ENCODE measurements at places on chromosomes 2 and 18. TPM values are rescaled to one million over a fixed set of nuclear protein-coding genes. Genes with fewer than 3 reads are reported as not detected.
A peak's percentile ranks its signal among the peaks of the same experiment; 100 is the strongest.

- no peak overlapping the region for H3K4me3 ChIP-seq
- H3K36me3 ChIP-seq, result no peaks in the 10 kb centered on the region
- DNase-seq, result no peak
- H3K27me3 ChIP-seq, result no peaks in the 10 kb centered on the region
Observed at GRCh38 chr2:75522543-75523312, 38.0 kb downstream of the EVA1A start.

DNA sequence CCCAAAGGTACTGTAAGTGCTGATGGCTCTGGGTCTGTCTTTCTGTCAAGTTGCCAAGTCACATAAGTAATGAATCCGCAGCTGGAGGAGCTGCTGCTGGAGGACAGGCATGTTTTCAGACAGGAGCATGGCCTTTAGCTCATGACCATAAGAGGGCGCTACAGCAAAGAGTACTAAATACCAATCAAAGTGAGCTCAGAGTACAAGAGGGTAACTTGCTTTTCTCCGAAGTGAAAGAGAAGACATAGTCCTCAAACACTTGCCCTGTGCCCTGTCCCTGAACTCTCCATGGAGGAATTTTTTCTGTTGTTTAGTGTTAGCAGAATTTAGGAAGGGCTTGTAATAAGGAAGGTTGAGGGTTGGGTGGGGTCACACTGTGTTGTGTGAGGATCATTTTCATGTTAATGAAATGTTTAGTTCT is 58.0 kb upstream of the EML6 start:
- peak overlapping the region; percentile 78 for H3K27ac ChIP-seq
- H3K27me3 ChIP-seq, result no peaks in the 10 kb centered on the region
- no peak for DNase-seq
- no peak overlapping the region for H3K4me3 ChIP-seq
- H3K4me1 ChIP-seq, result peaks cover 9% of the 10 kb centered on the region

Gene ACMSD
- total RNA-seq, result not detected

Gene KLHL41
- 2.3 TPM for total RNA-seq

DNA sequence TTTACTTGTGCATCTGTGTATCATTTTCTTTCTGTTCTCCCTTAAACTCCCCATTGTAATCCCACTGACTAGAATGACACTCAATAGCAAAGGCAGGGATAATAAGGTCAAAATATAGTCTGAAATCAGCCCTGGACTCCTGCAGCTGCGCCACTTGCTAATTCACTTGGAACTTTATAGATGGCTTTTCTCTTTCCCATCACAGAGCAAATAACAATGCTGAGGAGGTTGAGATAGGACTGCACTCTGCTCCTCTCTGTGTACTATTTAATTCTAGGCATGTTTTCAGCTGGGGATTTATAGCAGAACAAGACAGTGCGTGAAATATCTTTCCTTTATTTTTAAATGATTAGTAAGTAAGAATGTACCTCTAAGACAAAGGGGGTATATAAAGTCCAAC is 324.2 kb downstream of the LNPK start:
- H3K27ac ChIP-seq, result no peak overlapping the region
- no peaks in the 10 kb centered on the region for H3K4me1 ChIP-seq
- no peaks in the 10 kb centered on the region for H3K27me3 ChIP-seq
- no peak overlapping the region for H3K4me3 ChIP-seq
- DNase-seq, result no peak
- H3K36me3 ChIP-seq, result no peaks in the 10 kb centered on the region

GRCh38 chr2:85972355-85972754 is 83.6 kb upstream of the ST3GAL5 start:
- no peak for DNase-seq
- H3K4me1 ChIP-seq, result no peaks in the 10 kb centered on the region
- H3K4me3 ChIP-seq, result no peak overlapping the region
- H3K27ac ChIP-seq, result no peak overlapping the region
- H3K27me3 ChIP-seq, result no peaks in the 10 kb centered on the region

GRCh38 chr2:121386102-121386501 is 101.1 kb upstream of the TFCP2L1 start:
- no peak overlapping the region for H3K27ac ChIP-seq
- no peak for DNase-seq
- no peaks in the 10 kb centered on the region for H3K4me1 ChIP-seq
- H3K36me3 ChIP-seq, result peaks cover 7% of the 10 kb centered on the region
- H3K4me3 ChIP-seq, result no peak overlapping the region
- no peaks in the 10 kb centered on the region for H3K27me3 ChIP-seq

- no peaks in the 10 kb centered on the region for H3K4me1 ChIP-seq
- H3K27me3 ChIP-seq, result no peaks in the 10 kb centered on the region
- H3K4me3 ChIP-seq, result no peak overlapping the region
- no peak overlapping the region for H3K27ac ChIP-seq
- H3K36me3 ChIP-seq, result no peaks in the 10 kb centered on the region
Observed at GRCh38 chr2:165357758-165358157, 111.7 kb upstream of the CSRNP3 start.

- no peak overlapping the region for H3K27ac ChIP-seq
- no peaks in the 10 kb centered on the region for H3K27me3 ChIP-seq
- no peak overlapping the region for H3K4me3 ChIP-seq
- DNase-seq, result no peak
Observed at GRCh38 chr2:98932164-98932563, 3.9 kb downstream of the CRACDL start.

- H3K27ac ChIP-seq, result no peak overlapping the region
- no peak for DNase-seq
- no peaks in the 10 kb centered on the region for H3K4me1 ChIP-seq
- H3K36me3 ChIP-seq, result no peaks in the 10 kb centered on the region
Observed at GRCh38 chr18:3874125-3874524, 424.2 kb downstream of the TGIF1 start.

GRCh38 chr2:31216734-31217133 is 581 bp downstream of the CAPN14 start:
- H3K4me3 ChIP-seq, result no peak overlapping the region
- H3K27me3 ChIP-seq, result no peaks in the 10 kb centered on the region
- no peak overlapping the region for H3K27ac ChIP-seq
- DNase-seq, result no peak
- H3K36me3 ChIP-seq, result no peaks in the 10 kb centered on the region

- H3K27ac ChIP-seq, result no peak overlapping the region
- no peaks in the 10 kb centered on the region for H3K36me3 ChIP-seq
- H3K4me1 ChIP-seq, result no peaks in the 10 kb centered on the region
- no peaks in the 10 kb centered on the region for H3K27me3 ChIP-seq
Observed at GRCh38 chr2:172278667-172279066, 148.7 kb upstream of the ITGA6 start.

DNA sequence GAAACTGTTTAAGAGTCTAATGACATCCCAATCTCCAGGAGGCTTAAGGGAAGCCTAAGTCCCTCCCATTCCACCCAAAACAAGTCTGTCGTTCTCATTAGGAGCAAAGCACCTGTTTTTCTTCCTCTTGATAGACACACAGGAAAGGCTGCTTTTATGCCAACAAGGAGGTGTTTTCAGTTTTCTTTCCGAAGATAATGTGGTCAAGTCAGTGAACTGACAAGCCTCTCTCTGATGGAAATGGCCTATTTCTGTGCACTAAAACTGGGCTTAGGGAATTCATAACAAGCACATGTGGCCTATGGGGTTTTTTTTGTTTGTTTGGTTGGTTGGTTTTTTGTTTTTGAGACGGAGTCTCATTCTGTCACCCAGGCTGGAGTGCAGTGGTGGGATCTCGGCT is 36.2 kb downstream of the FBLN7 start:
- H3K27me3 ChIP-seq, result no peaks in the 10 kb centered on the region
- no peak for DNase-seq
- H3K4me1 ChIP-seq, result no peaks in the 10 kb centered on the region
- H3K27ac ChIP-seq, result no peak overlapping the region

Gene GFPT1
- 45.2 TPM for total RNA-seq

Gene ALPG
- total RNA-seq, result not detected

GRCh38 chr2:53036196-53036595 is 731.4 kb upstream of the CHAC2 start:
- no peak overlapping the region for H3K27ac ChIP-seq
- no peaks in the 10 kb centered on the region for H3K36me3 ChIP-seq
- no peak for DNase-seq

DNA sequence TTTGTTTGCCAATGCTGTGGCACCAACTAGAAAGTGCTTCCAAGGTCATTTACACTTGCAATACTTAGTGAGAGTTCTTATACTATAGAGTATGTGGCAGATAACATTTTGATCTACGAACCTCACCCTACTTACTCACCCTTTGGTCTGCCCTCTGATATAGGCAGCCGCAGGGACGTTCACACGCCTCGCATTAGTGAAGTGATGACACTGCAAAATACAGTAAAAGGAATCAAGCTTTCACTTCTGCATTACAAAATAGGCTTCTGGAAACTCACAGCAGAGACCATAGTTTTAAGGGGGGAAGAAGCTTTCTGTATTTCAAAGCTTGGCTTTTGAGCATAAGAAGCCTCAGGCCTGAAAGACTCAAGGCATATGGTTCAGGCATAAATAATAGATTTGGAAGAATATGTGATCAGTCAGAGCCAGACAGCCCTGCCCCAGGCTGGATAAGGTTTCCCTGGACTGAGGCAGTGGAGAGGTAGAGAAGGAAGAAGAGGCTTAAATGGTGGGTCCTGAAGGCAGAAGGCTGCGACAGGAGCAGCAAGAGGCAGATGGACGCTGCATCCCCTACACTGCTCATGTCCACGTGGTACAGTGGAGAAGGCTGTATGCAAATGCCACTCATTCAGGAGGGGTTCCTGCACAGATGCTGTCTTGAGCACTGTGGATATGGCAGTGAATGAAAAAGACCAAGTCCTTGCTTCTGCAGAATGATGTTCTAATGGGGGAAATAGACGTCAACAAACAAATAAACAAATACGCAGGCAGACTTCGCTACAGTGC is 63.1 kb downstream of the FECH start:
- no peaks in the 10 kb centered on the region for H3K27me3 ChIP-seq
- H3K4me1 ChIP-seq, result no peaks in the 10 kb centered on the region
- H3K36me3 ChIP-seq, result no peaks in the 10 kb centered on the region

Gene ORC4
- total RNA-seq, result 87.5 TPM

Gene DSC3
- 17.0 TPM for total RNA-seq

DNA sequence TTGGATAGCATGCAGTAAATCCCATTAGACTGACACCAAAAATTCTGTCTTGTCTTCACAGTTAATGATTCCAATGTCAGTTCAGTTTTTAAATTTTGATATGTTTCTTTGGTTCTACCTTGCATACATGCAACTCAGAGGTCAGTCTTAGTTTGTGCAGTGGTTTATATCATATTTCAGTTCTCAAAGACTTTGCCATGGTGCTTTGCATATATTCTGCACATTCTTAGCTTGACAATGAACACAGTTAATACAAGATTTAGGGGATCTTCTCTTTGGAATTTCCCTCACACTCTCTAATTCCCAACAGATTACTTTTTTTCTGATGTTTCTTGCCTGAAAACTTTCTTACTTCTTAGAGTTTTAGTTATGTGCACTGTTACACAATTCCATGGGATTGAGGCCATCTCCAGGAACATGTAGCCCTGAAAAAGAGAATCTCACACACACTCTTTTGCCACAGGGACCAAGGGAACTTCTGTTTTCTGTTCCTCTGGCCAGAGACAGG is 17.3 kb downstream of the NOL4 start:
- no peak for DNase-seq
- H3K27me3 ChIP-seq, result no peaks in the 10 kb centered on the region
- H3K36me3 ChIP-seq, result no peaks in the 10 kb centered on the region
- no peak overlapping the region for H3K27ac ChIP-seq
- H3K4me3 ChIP-seq, result no peak overlapping the region

- no peaks in the 10 kb centered on the region for H3K4me1 ChIP-seq
- no peak overlapping the region for H3K4me3 ChIP-seq
- no peak for DNase-seq
- H3K27me3 ChIP-seq, result no peaks in the 10 kb centered on the region
- H3K27ac ChIP-seq, result no peak overlapping the region
- H3K36me3 ChIP-seq, result no peaks in the 10 kb centered on the region
Observed at GRCh38 chr2:3207091-3207491, 170.5 kb downstream of the EIPR1 start.

- DNase-seq, result no peak
Observed at GRCh38 chr2:85981579-85982247, 92.9 kb upstream of the ST3GAL5 start.

Gene C2orf66
- total RNA-seq, result not detected

Gene VRK2
- total RNA-seq, result 34.0 TPM

Gene SALL3
- total RNA-seq, result not detected

- H3K4me1 ChIP-seq, result no peaks in the 10 kb centered on the region
- DNase-seq, result no peak
- no peaks in the 10 kb centered on the region for H3K36me3 ChIP-seq
- no peak overlapping the region for H3K4me3 ChIP-seq
Observed at GRCh38 chr2:138187221-138187620, 222.9 kb downstream of the HNMT start.

Measured in breast epithelium (tissue), 4 donors.